HFF-Myc (cell line): ENCODE measurements at places on chromosomes 2 and 18.

DNA sequence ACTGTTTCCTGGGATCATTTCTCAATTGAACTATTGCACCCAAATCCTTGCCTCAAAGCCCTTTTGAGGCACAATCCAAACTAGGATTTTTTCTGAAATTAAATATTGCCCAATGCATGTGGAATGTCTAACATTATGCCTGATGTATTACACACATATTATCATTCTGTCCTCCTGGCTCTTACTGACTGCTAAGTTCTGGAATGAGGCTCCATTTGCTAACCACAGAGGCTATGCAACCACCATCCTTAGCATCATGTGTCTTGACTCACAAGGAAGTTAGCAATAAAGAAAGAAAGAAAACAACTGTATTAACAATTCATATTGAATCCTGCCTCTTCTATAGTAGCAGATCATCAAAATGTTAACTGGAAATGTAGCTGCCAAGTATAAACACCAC is 1142.7 kb downstream of the CNTNAP5 start:
- no peak for DNase-seq

DNA sequence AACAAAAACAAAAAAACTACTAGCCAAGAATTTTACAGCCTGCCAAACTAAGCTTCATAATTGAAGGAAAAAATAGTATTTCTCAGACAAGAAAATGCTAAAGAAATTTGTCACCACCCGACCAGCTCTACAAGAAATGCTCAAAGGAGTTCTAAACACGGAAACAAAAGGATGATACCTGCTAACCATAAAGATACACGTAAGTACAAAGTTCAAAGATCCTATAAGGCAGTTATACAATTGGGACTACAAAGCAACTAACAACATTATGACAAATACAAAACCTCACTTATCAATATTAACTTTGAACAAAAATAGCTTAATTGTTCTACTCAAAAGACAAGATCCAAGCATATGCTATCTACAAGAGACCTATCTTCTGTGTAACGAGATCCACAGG is 64.6 kb downstream of the TRAPPC8 start:
- no peak for DNase-seq

DNA sequence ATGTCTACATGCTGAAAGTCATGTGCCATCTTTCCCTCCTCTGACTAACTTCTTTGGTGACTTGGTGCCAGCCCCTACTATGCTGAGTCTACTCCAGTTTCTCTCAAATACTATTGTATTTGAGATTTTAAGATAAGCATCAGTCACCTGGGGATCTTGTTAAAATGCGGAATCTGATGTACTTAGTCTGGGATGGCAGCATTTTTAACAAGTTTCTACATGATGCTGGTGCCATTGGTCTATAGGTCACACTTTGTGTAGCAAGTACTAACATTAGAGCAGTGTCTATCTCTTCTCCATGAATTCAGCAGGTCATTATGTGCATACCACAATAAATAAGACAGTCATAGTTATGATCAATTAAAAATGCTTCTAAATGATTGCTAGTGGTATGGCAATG is 106.9 kb downstream of the CERS6 start:
- DNase-seq: no peak

- DNase-seq: no peak
Measured at GRCh38 chr2:118763797-118764196, 83.7 kb downstream of the EN1 start.

GRCh38 chr2:64218137-64218802 is 74.0 kb upstream of the PELI1 start:
- no peak for DNase-seq

- no peak for DNase-seq
Measured at GRCh38 chr18:22650247-22650646, 232.5 kb upstream of the CTAGE1 start.

DNA sequence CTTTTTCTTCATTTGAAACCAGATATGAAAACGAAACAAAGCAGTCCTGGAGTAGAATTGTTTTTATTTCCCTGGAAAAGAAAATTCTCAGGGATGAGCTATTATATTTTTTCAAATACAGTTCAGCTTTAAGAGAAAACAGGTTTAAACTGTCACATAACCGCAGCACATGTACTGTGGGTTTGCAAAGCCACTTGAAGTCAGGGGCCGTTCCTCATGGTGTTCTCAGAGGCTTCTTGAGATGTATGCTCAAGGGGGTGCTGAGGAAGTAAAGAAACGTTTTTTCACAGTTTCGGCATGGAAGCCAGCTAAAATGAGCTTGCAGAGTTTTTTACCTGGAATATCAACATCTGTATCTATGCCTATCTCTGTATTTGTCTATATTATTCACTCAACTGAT is 225.3 kb downstream of the MC4R start:
- DNase-seq: no peak

- DNase-seq: no peak
Measured at GRCh38 chr2:213119061-213119809, 32.2 kb downstream of the IKZF2 start.

DNA sequence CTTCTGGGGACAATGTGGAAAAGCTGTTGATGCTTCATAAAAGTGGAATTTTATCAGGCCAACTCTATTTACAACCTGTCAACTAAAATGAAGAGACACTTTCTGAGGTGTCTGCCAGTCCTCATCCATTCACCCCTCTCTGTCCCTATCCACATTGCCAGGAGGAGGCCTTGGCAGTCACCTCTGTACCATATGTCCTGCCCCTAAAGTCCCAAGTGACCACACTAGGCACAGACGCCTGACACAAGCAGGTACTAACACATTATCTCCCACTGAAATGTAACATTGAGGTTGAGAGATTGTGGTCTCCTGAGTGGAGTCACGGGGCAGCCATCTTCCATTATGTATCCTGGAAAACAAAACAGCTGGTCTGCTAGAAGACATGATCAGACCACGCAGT is 71.4 kb downstream of the OSBPL1A start:
- no peak for DNase-seq

DNA sequence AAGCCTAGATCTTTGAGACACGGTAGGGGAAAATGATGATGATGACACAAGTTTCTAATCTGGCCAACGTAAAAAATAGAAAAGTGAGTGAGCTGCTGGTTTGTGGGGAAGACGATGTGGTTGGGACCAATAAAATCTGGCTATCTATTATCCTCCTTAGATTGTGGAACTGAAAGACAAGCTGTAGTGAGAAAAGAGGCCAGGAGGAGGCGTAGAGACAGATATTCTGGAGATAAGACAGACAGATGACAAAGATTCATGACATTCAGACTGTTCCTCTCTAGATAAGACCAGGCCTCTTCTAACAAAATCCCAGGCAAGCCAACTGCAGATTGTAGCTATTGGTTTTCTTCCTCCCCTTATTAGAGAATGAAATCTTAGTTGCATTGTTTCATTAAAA is 376.3 kb upstream of the UBE2E3 start:
- no peak for DNase-seq

GRCh38 chr2:204177977-204178522 is 241.5 kb downstream of the ICOS start:
- DNase-seq: no peak

DNA sequence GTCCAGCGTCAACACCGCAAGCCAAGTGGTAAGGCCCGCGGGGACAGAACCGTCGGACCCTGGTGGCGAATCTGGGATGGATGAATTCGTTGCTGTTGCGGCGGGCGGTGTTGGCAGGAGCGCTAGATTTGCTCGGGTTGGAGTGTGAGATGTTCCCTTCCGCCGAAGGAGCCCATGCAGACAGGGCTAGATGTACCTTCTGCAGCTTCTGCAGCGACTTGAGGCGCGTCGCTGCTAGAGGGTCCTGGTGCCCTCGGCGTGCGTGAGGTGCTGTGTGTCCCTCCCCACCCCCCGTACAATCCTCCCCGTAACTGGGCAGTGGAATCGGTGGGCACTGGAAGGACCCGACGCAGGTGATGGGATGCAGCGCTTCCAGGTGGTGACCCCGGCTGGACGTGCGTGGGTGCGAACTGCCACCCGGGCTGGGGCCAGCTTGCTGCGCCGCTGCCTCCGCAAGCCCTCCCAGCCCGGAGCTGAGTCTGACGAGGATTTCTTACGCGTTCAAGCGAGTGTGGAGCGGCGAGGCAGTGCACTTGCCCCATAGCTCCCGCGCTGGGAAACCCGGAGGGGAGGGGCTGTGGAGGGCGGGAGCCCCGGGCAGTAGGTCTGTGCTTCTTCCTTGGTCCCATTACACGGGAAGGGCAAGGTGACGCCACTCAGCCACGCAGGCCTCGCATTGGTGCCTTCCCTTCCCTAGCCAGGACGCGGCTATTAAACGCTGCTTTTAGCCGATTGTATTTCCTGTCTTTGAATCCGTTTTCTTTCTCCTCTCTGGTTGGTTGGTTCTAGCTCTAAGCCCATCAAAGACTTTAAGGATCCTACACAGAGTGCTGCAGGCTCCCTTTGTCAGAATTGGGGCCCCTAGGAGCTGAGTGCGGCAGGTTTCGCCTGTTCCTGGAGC is 34.2 kb downstream of the CHRNA1 start:
- no peak for DNase-seq

DNA sequence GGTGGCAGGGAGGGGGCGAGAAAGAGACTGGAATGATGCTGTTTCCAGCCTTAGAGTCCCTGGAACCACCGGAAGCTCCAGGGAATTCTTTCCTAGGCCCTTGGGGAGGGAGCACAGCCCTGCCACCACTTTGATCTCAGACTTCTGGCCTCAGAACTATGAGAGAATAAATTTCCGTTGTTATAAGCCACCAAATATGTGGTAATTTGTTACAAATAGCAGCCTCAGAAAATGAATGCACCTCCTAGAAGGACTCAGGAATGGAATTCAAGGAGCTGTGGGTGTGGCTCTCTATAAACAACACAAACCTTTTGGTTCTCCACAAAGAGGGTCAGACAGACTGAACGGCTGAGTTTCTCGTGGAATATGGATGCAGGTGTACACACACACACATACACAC is 144.5 kb downstream of the ACKR3 start:
- DNase-seq: no peak

DNA sequence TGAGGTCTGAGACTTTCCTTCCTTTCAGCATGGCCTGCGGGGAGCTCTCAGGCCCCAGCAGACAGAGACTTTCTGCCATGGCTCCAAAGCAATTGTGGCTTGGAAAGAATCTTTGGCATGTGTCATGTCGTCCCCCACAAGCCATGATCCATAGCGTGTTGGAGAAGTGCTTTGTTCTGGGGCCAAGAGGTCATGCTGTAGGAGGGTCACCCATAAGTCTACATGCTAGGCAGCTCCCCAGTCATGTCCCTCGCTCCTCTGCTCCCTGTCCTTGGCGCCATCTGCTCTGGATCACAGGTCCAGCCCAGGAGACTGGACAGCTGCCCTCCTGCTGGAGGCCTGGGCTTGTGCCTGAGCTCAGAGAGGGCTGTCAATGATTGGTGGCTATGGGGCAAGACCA is 78.8 kb upstream of the LCLAT1 start:
- no peak for DNase-seq

GRCh38 chr2:9618410-9618809 is 12.4 kb downstream of the YWHAQ start:
- no peak for DNase-seq

- no peak for DNase-seq
Measured at GRCh38 chr2:100265226-100265625, 57.1 kb downstream of the LONRF2 start.

GRCh38 chr2:113709022-113709421 is 47.4 kb downstream of the SLC35F5 start:
- no peak for DNase-seq
